Stimulated activated CD8-positive, alpha-beta memory T cell treated with anti-CD3 and anti-CD28 coated beads, Interleukin-15, amount 100 ng/mL, for 4 hours (primary cell): ENCODE measurements at places on chromosomes 1 and 21.
A peak's percentile ranks its signal among the peaks of the same experiment; 100 is the strongest.

DNA sequence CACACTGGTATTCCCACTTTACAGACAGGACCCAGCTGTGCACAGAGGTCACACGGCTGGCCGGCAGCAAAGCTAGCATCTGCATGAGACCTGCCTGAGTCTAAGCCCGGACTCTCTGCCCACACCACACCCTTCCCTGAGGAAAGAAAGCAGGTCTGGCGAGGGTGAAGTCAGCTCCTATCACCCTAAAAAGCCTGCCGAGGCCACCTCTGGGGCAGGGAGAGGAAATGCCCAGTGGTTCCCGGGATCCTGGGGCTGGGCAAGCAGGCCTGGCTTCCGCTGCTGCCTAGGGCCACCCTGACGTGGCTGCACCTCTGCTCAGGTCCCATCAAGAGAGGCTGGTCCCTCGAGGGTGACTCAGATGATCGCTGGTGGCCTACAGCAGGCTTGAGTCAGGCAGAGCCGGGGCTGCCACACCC is 42.2 kb downstream of the RAP1GAP start:
- DNase-seq: no peak

GRCh38 chr1:32743380-32744070 is 41.0 kb upstream of the SYNC start:
- DNase-seq: no peak

DNA sequence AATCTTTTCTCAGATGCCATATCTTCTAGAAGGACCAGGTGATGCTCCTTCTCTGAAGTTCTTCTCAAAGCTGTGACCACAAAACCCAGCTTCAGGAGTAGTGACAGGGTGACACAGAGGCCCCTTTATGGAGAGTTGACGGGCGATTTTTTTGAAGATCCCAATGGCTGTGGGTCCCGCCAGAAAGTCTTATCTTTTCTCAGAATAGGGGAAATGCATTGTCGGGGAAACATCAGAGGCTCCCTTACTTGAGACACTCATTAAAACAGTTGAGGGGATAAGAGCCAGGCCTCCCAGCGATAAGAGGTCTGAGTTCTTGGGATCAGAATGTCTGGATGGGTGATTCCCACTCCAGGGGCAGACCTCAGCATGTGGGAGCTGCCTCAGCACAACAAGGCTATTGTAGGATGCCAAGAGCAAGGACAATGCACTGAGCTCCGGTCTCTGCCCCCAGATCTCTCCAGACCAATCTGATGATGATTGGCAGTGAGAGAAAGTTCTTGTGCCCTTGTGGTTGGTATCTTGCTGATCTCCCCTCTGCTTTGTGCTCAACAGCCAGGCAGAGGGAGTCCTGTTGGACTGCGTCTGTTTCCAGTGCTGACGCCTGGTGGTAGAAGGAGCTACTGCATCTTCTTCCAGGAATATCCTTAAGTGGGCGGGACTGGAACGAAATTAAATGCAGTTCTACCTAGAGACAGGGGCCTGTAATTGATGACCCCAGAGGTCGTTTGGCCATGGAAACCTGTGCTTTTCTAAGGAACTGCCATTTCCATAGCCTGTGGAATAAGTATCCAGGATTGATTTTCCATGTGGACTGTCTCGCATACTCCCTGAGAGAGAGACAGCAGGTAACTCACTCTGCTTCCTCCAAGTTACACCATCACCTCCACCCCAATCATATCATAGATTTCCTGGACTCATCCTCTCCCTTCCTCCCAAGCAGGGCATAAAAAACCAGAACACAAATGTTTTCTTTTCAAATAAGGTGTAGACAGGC is 6.8 kb upstream of the ACKR1 start:
- no peak for DNase-seq

- DNase-seq: no peak
Observed at GRCh38 chr21:34846601-34847112, 177.9 kb downstream of the CLIC6 start.

GRCh38 chr1:161381707-161382106 is 14.0 kb upstream of the CFAP126 start:
- DNase-seq: no peak

- no peak for DNase-seq
Observed at GRCh38 chr1:64980745-64981600, 14.6 kb upstream of the JAK1 start.

DNA sequence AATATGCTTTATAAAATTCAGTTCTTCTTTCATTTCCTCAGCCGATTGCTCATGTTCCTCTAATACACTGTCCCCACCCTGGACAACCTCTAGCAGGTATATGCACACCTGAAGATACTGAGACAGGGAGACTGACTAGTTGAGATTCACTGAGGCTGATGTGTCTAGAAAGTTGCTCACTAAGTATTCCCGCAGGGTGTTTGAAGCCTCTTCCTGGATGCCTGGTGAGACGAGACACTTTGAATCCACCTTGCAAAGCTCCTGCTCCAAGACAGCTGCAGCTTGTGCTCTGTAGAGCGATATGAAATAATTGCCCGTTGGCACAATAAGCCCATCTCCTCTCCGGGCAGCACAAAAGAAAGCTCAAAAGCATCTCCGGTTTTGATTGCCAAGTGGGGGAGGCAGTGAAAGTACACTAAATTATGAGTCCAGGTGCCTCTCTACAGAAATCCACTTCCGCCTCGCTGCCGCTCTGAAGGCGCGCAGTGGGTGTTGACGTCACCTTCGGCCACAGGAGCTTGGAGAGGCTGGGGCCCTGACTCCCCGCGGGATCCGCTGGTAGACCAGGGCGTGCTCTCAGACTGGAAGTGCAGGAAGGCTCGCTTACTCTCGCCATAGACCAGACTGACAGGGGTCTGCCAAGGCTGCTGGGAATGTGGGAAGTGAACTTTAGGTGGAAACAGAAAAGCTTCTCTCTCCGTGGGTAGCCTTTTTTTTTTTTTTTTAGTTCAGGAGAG is 46.3 kb downstream of the GPA33 start:
- DNase-seq: peak; percentile 41

- DNase-seq: peak; percentile 7
Observed at GRCh38 chr1:26225033-26225831, 8.8 kb upstream of the CEP85 start.

DNA sequence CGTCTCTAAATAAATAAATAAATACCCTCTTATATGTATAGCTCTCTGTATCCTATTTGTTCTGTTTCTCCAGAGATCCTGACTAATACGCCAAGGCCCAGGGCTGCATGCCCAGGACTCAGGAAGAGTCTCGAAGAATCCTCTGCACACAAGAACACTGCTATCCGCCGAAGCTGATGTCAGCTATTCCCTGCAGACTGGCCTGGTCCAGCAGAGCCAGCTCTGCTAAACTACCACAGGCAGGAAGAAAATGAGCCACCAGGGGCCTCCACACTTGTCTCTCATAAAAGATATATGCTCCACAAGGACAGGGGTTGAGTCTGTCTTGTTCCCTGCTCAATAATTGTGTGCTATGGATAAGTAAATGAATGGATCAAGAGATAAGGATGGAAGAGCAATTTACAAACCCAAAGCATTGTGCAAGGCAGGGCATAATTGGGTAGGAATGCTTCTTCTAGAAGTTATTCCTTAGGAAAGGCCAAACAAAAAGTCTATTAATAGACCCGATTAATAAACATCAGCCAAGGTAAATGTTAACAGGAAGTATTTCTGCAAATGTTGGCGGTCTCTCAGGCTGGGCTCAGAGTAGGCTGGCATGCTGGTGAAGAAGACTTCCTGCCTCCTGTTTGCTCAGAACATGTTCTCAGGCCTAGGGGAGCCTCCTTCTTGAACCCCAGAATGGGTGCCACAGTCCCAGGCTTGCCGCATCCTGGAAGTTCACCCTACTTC is 26.3 kb upstream of the MAN1C1 start:
- DNase-seq: no peak

- no peak for DNase-seq
Observed at GRCh38 chr21:16496609-16497008, 766.8 kb downstream of the USP25 start.

GRCh38 chr1:200899451-200899915 is 4.8 kb downstream of the INAVA start:
- no peak for DNase-seq

GRCh38 chr1:3698660-3699408 is 46.5 kb downstream of the TP73 start:
- no peak for DNase-seq

GRCh38 chr21:36003776-36004175 is 56.5 kb downstream of the SETD4 start:
- DNase-seq: no peak

GRCh38 chr1:152013664-152014237 is 20.1 kb upstream of the S100A10 start:
- DNase-seq: no peak

- DNase-seq: no peak
Observed at GRCh38 chr1:6163191-6163972, 16.7 kb downstream of the CHD5 start.

DNA sequence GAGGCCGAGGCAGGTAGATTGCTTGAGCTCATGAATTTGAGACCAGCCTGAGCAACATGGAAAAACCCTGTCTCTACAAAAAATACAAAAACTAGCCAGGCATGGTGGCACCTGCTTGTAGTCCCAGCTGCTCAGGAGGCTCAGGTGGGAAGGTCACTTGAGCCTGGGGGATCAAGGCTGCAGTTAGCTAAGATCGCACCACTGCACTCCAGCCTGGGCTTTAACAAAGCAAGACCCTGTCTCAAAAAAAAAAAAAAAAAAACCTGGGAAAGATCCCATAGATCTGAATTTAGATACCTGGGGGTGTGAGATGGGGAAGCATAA is 32.9 kb downstream of the NIBAN1 start:
- DNase-seq: no peak

DNA sequence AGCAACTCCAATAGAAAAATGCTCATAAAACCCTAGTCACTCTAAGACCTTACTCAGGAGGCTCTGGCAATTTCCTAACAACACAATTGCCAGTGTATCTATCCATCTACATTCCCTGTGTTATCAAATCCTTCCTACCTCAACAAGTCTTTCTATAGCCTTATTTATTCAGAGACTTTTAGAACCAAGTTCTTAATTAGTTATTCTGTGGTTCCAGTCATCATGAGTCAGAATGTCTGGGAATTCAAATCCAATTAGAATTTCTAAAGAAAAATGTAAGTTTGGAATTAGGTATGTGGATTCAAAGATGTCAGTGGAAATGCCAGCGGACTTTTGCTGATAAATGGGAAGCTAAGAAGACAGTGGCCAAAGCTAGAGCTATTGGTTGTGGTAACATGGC is 302.6 kb upstream of the C1orf87 start:
- DNase-seq: no peak

DNA sequence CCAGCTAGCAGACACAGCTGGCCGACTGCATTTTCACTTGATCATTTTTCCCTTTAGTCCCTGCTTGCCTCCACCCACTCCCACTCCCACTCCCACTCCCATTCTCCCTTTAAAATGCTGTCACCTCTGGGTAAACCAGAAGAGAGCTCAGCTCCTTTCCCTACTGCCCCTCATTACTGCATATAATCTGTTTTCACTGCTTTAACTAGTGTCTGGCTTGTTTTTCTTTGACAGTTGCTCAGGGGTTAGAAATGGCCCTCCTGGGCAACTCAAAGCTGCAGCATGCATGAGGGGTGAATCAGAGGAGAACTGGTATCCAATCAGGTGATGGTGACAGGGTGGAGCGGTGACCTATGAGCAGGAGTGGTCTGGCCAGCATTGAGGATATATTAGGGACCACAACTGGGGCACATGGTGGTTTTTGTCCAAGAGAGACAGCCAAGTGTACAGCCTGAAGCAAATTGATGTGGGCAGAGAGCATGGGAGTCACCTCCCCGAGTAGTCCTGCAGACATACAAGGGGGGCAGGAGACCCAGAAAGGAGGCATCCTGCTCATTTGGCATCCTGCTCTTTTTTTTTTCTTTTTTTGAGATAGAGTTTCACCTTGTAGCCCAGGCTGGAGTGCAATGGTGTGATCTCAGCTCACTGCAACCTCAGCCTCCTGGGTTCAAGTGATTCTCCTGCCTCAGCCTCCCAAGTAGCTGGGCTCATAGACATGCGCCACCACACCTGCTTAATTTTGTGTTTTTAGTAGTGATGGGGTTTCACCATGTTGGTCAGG is 42.6 kb upstream of the SRSF10 start:
- DNase-seq: no peak

DNA sequence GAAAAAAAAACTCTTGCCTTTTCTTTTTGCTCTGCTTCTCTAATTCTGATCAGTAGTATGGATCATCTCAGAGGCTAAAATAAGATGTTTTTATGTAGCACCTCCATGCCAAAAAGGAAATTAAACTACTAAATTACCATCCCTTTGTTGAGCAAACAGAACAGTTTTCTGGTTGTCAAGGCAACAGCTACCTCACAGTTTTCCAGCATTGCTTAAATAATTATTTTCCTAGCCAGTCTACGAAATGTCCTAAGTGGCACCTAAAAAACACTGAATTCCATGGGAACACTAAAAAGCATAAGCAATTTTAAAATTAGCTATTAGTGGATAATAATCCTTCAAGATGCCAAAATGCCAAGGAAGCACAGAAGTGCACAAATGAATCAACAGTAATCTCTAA is 61.7 kb downstream of the ARID4B start:
- no peak for DNase-seq

DNA sequence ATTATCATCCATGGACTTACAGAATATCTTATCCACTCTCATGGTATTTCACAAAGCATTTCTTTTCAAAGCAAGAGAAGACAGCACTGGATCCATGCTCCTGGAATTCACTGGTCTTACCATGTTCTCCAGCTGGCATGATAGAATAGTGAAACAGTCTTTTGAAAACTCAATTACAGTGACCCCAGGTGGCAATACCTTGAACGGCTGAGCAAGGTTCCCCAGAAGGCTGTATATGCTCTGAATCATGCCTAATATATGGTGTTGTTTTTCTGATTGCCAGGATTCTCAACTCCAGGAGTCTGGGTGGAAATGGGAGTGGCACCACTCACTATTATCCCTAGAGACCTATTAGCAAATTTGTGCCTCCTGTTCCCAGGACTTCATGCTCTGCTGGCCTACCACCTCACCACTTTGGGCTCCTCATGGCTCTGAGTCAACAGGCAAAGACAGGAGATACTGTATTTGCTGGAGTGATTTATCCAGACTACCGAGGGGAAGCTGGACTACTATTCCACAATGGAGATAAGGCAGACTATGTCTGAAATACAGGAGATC is 87.6 kb downstream of the CATSPERE start:
- DNase-seq: no peak
